ENCODE measurements at places on chromosomes 6 and 20.
A peak's percentile ranks its signal among the peaks of the same experiment; 100 is the strongest.

DNA sequence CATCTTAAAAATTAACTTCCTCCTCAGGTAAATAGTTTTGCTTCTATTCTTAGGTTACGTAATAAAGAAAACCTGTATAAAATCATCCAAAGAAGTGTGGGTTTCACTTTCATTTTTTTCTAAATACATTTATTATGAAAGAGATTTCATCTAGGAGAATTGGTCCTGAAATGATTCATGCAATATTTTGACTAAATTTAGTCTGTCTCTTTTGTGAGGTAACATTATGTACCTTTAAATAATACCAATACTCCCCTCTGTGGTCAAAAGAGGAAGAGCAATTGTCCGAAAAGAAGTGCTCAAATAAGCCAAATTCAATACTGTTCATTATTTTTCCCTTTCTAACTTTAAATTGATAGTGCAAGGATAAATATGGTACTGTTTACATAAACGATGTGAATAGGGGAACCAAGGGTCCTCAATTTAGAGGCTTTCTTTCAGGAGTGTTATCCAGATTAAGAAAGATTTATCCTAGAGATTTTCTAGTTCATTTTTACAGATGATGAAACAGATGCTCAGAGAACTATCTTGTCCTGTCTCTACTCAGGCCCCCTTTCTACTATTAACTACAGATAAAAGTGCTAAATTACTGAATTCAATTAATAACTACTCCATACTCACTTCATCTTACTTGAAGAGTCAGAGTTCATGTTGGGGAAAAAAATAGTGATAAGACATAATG, 26.2 kb downstream of the CYP39A1 start:
- ATAC-seq = no peak

DNA sequence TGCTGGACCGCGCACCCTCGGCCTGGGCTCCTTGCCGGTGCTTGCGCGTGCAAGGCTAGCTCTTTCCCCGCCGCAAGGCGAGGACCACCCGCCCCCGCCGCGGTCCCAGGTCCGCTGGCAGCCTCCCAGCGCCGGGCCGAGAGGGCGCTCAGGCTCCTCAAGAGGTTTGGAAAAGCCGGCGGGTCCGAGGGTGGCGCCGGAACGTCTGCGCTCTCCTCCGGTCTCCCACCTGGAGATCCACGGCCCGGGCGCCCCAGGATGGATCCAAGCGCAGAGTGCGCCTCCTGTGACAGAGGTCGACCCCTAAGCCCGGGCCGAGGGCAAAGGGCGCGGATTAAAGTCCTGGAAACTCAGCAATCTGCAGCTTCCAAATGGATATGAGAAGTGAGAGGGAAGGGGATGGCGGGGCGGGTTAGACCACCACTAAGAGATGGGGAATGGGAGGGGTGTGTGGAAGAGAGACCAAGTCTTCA, 575 bp upstream of the MICAL1 start:
- ATAC-seq = peak; percentile 3

- no peak for ATAC-seq
These were observed 89.6 kb upstream of the RIPOR2 start for GRCh38 chr6:25025248-25025918.

- ATAC-seq = no peak
These were observed 65.2 kb downstream of the PDE10A start for GRCh38 chr6:165597821-165598220.

- ATAC-seq = no peak
These were observed 630.6 kb downstream of the QKI start for GRCh38 chr6:164045082-164045481.

GRCh38 chr6:108846628-108847027, 1.6 kb upstream of the ARMC2 start:
- no peak for ATAC-seq

- ATAC-seq = no peak
These were observed 747.7 kb downstream of the C6orf118 start for GRCh38 chr6:164561656-164562055.

- peak; percentile 12 for ATAC-seq
These were observed 224.2 kb downstream of the NFATC2 start for GRCh38 chr20:51318058-51318949.

GRCh38 chr20:54203281-54203680, 4.6 kb upstream of the PFDN4 start:
- ATAC-seq = no peak

- ATAC-seq = no peak
These were observed 125.6 kb downstream of the BCAS1 start for GRCh38 chr20:53944796-53945195.

- peak; percentile 85 for ATAC-seq
These were observed 78.3 kb upstream of the CLDN20 start for GRCh38 chr6:155185544-155185943.

DNA sequence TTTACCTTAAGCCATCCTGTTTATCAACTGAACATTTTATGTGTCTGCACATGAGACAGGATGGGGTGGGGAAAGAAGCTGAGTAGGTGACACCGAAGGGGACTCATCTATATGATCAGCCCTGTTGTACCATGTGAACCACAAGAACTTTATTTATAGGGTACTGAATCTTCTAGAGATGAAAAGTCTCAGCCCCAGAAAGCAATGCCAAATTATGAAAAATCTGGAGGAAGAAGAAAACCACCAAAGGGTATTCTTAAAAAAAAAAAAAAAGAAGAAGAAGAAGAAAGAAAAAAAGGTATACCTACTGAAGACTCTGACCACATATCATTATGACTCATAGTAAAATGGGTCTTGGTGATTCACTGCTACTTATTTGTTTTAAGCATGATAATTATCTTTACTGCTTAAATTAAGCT, 39.8 kb upstream of the HBS1L start:
- no peak for ATAC-seq

DNA sequence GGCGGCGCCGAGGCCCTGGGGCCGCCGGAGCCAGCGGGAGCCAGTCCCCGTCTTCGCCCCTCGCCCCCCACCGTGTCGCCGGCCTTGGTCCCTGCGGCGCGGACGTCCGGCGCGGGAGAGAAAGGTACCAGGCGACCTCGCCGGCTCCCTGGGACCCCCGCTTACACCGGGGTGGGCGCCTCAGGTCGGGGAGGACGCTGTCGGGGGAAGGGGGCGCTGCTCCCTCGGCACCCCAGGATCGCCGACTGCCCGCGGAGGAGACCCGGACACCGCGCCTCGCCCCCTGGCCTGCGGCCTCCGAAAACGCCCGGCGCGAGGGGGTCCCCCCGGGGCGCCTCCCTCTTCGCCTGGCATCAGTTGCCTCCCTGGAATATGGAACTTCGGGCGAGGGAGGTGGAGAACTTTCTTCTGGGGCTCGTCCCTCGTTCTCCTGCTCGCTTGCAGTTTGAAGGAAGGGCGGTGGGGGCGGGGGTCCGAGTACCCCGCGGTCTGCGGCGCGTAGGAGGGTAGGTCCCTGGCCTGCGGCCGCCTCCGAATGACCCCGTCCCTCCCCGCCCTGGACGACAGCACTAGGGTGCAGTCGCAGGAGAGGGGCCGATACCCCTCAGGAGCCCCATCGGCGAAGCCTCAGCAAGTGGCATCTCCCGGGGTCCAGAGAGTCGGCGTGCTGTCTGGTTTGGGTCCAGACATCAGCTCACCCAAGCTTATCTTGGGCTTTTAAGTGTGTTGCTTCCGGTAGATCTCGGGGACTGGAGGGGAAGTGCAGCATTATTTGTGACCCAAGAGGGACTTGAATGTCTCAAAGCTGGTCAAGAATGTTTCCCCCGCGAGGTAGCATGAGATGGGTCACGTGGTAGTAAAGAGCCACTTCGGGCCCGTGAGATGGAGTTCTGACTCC, 549 bp downstream of the ANKRD6 start:
- ATAC-seq = peak; percentile 12

DNA sequence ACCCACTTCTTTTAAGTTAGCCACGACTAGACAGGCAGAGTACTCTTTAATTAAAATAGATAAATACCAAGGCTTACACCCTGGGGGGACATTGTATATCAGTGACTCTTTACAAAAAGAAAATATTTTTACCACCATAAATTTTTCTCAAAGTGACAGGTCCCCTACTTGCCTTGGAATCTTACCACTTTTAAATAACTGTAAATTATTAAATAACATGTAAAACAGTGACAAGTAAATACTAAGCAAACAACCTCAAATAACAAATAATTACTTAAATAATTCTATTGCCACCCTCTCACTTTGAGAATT, 116.3 kb downstream of the OGFRL1 start:
- ATAC-seq = no peak

DNA sequence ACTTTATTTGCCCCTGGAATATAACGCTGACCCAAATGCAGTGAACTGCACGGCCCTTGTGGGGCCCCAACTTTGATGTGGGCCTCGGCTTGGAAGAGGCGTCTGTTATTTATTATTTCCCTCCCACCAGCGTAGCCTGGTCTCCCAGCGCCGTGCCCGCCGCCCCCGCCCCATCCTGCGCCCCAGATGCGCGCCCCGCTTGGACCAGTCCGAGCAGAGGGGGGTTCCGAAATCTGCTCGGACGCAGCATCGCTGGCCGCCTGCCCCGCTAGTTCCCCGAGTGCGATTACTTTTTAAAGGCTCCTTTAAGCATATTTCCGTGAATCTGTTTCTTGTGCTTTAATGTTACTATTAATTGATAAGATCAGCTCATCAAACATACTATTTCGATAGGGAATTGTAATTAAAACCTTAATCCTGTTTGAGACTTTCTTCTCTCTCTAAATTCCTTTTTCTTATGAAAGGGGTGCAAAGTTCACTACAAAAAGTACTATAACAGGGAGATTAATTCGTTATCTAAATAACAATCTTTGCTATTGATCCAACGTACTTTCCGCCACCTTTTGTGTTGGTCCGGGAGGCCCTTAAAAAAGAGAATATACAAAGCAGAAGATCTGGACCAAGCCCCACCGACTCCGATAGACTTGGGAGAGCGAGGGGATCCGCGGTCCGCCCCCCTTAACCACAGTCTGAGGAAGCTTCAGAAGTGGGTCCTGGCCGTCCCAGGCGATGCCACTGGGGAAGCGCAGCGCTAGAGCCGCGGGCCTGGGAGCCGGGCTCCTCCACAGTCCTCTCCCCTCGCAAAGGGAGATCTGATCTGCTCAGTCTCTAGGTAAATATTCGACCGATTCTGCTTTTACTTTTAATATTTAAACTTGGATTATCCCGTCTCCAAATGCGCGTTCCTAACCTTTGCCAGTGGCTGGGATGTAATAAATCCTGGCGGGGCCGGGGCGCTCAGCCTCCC, 10.2 kb downstream of the POU3F2 start:
- no peak for ATAC-seq

DNA sequence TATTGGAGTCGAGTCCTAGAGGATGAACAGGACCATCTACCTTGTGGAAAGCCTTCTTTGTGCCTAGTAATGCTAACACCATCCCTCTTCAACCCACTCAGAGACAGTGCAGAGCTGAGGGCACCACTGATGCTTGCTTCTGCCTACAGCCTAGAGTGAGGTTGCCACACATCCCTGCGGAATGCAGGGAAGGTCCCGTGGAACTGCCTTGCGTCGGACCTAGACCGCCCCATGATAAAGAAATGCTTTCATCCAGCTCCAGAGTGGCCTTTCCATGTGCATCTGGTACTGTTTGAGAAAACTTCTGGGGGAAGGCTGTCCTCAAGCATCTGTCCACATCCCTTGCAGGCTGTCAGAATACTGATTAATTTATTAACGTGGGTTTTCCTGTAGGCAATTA, 168.4 kb downstream of the PHACTR1 start:
- no peak for ATAC-seq

GRCh38 chr20:50408526-50409364, 101.4 kb upstream of the PTPN1 start:
- no peak for ATAC-seq

DNA sequence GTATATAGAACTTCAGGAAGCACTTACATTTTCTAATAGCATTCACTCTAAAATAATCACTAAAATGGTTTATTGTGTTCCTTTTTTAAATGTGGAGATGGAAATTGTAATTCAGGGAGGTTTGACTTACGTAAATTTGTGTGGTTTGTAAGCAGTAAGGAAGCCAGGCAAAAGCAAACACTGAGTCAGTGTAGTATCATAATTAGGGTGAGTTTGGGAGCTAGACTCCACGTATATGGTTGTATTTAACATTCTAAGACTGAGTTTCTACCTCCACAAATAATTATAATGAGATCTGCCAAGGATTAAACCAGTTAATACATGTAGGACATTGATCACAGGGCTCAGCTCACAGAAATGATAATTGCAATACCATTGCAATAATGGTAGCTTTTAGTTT, 425.5 kb downstream of the CBLN4 start:
- no peak for ATAC-seq

- ATAC-seq = no peak
These were observed 15.1 kb downstream of the RTN4IP1 start for GRCh38 chr6:106614166-106614565.

DNA sequence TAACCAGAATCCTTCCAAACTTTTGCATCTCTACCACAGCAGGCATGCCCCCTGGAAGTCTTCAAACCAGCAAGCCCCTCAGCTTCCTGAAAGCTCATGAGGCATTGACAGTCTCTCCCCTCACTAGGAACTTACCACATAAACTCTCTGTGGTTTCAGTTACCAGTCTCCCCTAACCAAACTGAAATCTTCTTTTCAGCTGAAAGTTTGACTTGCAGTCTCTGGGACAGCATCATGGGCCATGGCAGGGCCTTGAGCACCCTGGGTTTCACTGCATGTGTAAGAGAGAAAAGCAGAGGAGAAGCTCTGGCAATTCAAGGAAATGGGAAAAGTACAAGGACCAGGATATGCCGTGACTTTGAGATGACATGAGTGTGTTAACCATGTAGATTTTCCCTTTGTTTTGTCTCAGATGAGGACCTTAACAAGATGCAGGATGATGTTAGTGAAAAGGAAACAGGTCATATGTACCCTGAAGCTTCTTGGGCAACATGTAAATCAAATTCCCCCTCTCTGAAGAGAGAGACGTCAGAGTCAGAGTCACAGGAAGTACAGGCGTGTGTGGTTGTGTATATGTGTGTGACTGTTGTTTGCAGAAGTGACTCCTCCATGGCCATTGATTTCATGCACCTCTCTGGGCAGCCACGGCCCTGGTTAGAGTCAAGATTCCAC, 106.3 kb downstream of the TNFRSF21 start:
- no peak for ATAC-seq

DNA sequence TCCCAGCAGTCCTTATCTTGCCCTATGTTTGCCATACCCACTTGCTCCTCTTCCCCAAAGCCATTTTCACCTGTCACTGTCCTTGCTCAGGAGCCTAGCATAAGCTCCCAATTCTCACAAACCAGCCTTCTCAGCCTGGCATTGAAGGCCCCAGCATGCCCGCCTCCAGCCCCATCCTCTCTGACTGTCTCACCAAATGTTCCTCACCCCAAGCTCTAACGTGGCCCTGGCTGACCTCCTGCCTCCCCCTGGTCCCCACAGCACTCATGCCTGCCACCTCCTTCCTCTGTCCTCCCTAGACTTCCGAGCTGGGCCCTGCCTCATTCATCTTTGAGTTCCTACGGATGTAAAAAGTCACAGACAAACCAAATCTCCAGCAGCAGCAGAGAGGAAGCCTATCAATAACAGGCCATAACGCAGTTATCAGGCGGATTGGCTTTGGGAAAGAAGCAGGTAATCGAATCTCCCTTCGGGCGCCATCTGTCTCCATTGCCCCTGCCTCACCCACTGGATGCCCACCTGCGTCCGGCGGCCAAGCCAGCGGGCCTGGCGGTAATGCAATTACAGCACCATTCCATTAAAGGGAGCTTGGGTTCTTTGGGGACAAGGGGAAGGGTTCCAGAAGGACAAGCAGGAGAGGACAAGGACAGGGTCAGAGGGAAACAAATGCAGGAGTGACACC, 104.4 kb downstream of the MRPL14 start:
- no peak for ATAC-seq
